ENCODE measurements at places on chromosomes 1 and 21. TPM values are rescaled to one million over a fixed set of nuclear protein-coding genes. Genes with fewer than 3 reads are reported as not detected.

The PLXNA2 gene
- 2.7 TPM for polyA plus RNA-seq

The GBP2 gene
- polyA plus RNA-seq = 66.0 TPM

The OLFML3 gene
- 16.6 TPM for polyA plus RNA-seq

The TFAP2E gene
- 1.3 TPM for polyA plus RNA-seq

The CRYAA gene
- polyA plus RNA-seq = not detected

- no peak for DNase-seq
Measured at GRCh38 chr21:38459490-38459889, 38.8 kb downstream of the ERG start.

- DNase-seq = peak; percentile 51
Measured at GRCh38 chr1:39490596-39491145, 765 bp upstream of the BMP8A start.

GRCh38 chr1:235682216-235682615, 32.6 kb upstream of the GNG4 start:
- no peak for DNase-seq

GRCh38 chr1:2202008-2202575, 7.5 kb upstream of the FAAP20 start:
- DNase-seq = no peak

DNA sequence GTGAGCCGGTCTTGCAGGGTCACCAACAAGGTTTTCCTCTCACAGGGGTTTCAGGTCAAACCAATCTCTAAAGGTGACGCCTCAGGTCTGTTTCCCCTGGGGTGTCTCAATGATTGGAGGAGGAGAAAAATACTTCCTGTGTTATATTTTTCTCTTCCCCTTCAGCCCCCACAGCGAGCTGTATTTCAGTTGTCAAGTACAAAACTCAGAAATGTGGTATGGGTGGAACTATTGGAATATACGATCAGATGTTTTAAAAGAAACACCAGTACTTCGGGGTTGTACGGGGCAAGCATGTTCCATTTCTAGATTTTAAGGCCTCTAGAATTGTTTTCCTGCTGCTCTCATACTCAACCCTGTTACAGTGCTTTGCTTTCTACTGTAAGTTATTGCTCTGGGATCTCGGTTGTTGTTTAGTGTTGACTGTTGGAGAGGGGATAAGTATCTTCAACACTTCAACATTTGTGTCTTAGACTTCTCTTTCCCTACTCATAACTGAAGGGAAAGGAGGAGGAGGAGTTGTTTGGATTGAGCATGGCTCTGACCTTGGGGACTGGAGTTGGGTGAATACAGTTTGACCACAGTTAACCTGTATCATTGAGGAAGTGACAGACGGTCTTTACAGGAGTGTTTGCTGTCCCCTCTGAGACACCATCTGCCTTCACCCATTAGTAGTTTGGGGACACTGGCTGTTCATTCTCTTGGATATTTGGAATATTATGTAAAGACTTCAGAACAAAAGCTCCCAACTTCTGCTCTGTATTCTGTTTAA, 2.0 kb downstream of the MAPKAPK2 start:
- DNase-seq = no peak

DNA sequence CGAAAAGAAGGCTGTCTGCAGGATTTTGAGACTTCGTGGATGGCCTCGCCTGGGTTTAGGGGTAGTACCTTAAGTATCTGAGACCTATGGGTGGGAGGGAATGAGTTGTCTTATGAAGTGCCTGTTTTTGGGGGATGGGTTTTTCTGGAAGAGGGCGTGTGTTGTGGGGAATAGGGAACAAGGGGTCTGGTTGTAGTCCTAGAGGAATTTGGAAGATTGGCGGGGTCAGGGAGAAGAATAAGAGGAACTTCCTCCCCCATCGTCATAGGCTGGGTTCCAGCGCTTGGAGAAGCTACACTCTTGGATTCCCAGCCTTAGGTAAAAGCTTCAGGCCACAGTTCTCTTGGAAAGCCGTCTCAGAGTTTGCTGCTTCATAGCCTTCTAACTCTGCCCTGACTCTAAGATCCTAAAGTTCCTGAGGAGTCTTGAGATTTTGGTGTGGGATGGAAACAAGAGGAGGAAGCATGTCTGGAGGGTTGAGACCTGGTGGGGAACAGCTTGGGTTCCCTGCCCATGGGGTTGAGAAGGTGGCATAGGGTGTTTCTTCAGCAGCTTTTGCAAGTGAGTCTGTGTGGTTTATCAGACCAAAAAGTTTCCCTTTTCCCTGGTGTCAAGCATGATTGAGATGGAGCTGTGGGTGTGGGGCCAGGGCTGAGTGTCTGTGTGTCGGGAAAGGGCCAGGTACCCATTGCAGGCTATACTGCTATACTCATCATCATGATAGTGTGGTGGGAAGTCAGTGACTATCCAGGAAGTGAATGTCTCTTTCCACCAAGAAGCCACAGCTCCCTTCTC, 1.8 kb downstream of the VANGL2 start:
- no peak for DNase-seq

DNA sequence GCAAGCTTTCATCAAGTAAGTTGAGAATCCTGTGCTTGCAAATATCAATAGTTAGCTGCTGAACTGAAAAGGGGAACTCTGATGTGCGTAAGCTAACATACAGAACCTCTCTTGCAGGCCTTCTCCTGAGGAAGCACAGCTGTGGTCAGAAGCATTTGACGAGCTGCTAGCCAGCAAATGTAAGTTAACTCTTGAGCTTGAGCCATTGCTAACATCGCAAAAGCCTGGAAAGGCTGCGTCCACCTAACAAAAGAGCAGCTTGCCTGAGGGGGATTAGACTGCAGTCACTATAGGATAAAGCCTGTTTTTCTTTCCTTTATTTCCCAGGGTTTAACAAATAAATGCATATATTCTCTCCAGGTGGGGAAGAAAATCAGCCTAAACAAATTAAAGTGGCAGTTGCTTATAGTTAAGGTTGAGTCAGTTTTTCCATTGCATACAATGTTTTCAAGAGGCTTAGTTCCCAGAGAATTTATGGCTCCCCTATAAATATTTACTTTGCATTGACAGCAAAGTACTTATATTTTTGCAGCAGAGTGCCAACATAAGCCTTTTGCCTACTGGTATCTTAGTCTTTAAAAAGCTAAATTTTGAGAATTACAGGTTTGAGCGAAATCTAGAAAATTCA, 1.5 kb downstream of the RGS2 start:
- DNase-seq = no peak

- no peak for DNase-seq
Measured at GRCh38 chr1:94951509-94952208, 24.7 kb upstream of the CNN3 start.

GRCh38 chr1:162391790-162392563, 10.4 kb downstream of the C1orf226 start:
- DNase-seq = no peak

DNA sequence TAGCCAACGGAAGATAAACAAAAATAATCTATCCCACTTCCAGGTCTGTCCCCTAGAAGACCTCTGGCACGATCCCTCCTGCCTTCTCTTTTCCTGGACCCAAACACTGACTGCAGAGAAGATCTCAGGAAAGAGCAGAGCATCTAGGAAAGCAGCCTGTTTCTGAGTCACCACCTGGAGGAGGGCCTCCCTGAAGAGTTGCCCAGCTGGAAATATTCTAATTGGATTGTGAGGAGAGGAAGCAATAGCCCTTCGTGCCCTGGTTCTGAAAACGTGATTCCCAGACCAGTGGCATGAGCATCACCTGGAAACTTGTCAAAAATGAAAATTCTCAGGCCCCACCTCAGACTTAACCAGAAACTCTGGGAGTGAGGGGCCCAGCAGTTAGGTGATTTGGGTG, 411.1 kb downstream of the SETD4 start:
- no peak for DNase-seq

GRCh38 chr1:223011505-223011856, 131.6 kb downstream of the TLR5 start:
- DNase-seq = no peak

DNA sequence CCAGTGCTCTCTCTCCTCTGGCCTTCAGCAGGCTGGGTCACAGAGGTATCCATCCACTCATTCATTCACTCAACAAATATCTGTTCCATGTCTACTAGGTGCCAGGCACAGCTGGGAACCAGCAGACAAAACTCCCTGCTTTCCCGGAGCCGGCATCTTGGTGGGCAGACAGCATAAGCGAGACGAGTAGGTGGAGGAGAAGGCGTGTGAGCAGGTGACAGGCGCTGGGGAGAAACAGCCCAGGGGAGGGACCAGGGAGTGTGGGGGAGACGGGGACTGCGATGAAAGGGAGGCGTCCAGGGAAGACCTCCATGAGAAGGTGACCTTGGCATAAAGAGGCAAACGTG, 11.0 kb upstream of the KCNAB2 start:
- DNase-seq = no peak

- DNase-seq = no peak
Measured at GRCh38 chr1:92968138-92969032, 7.1 kb upstream of the DIPK1A start.

DNA sequence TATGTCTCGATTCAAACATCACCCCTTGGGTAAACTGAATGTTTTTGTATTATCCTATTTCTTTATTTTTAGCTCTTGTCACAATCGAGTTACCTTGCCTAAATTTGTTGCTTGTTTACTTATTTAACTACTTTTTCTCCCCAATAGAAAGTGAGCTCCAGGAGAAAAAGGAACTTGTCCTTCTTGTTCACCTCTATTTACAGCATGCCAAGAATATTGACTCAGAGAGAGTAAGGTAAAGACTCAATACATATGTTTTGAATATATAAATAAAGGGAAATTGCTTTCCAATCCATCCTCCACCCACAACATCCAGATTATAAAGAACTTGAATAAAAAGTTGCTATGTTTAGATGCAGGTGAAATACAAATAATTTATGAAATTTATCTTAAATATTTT, 107.3 kb upstream of the PDC start:
- DNase-seq = no peak

- DNase-seq = peak; percentile 50
Measured at GRCh38 chr1:230976825-230977747, 1.6 kb downstream of the TTC13 start.

- DNase-seq = no peak
Measured at GRCh38 chr1:38064197-38064903, 17.8 kb upstream of the POU3F1 start.

Data from stomach (tissue), 19 donors.